ENCODE measurements at places on chromosomes 7 and 10.

DNA sequence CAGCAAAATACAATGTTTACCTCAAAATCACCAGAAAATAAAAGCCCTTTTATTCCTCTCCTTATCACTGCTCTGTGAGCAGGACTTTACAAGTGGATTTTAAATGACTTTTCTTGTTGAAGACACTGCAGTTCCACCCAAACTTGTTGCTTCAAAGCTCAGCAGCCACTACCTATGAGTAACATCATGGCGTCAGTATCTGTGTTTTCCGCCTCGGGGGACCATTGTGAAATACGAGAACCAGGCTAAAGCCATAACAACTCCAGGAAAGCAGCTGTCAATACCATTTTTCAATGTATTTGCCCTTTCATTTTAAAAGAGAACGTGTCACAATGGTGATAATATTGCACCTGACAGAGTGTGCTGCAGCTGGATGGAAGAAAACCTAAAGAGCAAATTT is 284.0 kb upstream of the RNF32 start:
- no peak overlapping the region for H3K4me3 ChIP-seq
- no peak overlapping the region for H3K27ac ChIP-seq
- H3K36me3 ChIP-seq: no peaks in the 10 kb centered on the region
- no peaks in the 10 kb centered on the region for H3K27me3 ChIP-seq
- no peaks in the 10 kb centered on the region for H3K4me1 ChIP-seq
- DNase-seq: no peak

DNA sequence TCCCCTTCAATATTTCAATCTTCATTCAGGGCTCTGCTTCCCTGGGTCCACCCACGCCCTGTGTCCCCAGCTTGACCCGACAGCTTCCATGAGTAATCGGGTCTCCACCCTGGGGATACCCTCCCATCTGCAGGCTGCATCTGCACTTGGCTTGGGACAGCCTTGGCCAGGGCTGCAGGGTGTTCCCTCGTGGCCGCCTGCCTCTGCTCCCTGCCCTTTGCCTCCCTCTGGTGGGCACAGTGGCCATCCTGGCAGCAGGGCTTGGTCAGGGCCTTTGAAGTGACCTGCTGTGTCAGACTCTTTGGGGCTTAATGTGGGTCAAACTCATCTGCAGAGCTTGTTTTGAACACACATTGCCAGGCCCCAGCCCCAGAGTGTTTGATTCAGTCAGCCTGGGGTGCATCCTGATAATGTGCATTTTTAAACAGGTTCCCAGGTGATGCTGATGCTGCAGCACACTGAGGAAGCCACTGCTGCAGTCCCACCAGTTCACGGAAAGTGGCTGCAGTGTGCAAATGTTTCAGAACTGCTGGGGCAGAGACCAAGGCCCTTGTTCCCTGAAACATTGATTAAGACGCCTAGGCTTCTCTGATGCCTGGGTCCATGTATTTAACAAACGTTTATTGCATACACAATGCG is 80.7 kb upstream of the SEC61G start:
- no peaks in the 10 kb centered on the region for H3K27me3 ChIP-seq
- peaks cover 4% of the 10 kb centered on the region for H3K4me1 ChIP-seq
- no peak overlapping the region for H3K4me3 ChIP-seq
- no peaks in the 10 kb centered on the region for H3K36me3 ChIP-seq
- peak; percentile 90 for DNase-seq

GRCh38 chr10:21972584-21972983 is 30.9 kb downstream of the DNAJC1 start:
- no peaks in the 10 kb centered on the region for H3K27me3 ChIP-seq
- no peak overlapping the region for H3K4me3 ChIP-seq
- H3K4me1 ChIP-seq: peaks cover 4% of the 10 kb centered on the region
- H3K27ac ChIP-seq: no peak overlapping the region

DNA sequence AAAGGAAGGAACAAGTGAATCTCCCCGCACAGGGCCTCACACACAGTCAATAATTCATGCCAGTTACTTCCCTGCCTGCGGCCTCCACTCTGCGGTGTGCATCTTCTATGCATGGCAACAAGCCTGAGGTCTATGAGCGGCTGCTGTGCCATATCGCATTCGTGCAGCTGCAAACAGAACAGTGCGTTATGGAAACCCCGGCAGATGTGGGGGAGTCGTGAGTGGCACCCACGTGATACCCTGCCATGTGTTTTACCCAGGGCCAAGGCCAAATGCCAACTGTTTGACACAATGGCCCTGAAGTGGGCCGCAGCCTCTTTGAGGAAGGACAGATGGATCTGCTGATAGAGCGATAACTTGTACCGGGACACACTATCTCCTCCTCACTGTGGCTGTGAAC is 13.4 kb downstream of the TNS3 start:
- H3K27me3 ChIP-seq: no peaks in the 10 kb centered on the region
- DNase-seq: no peak
- peaks cover 4% of the 10 kb centered on the region for H3K4me1 ChIP-seq
- no peaks in the 10 kb centered on the region for H3K36me3 ChIP-seq

- no peak for DNase-seq
- no peaks in the 10 kb centered on the region for H3K36me3 ChIP-seq
- no peak overlapping the region for H3K27ac ChIP-seq
Measured at GRCh38 chr10:58704226-58704625, 191.6 kb downstream of the BICC1 start.
